ENCODE measurements at places on chromosomes 3 and 15. TPM values are rescaled to one million over a fixed set of nuclear protein-coding genes. Genes with fewer than 3 reads are reported as not detected.

Gene ECE2
- total RNA-seq, result not detected

- no peaks in the 10 kb centered on the region for H3K36me3 ChIP-seq
- H3K27me3 ChIP-seq, result no peaks in the 10 kb centered on the region
- H3K4me3 ChIP-seq, result no peak overlapping the region
- H3K4me1 ChIP-seq, result peaks cover 39% of the 10 kb centered on the region
- no peak for DNase-seq
- no peak overlapping the region for H3K27ac ChIP-seq
These were observed 2.9 kb upstream of the IL17RC start for GRCh38 chr3:9914011-9914410.

GRCh38 chr3:59404851-59405250 is 355.0 kb upstream of the CFAP20DC start:
- H3K27ac ChIP-seq, result no peak overlapping the region
- DNase-seq, result no peak
- no peaks in the 10 kb centered on the region for H3K36me3 ChIP-seq
- H3K27me3 ChIP-seq, result no peaks in the 10 kb centered on the region
- H3K4me1 ChIP-seq, result no peaks in the 10 kb centered on the region

GRCh38 chr3:109927161-109927560 is 589.8 kb upstream of the DPPA4 start:
- no peaks in the 10 kb centered on the region for H3K27me3 ChIP-seq
- H3K36me3 ChIP-seq, result no peaks in the 10 kb centered on the region

Gene ZNF860
- total RNA-seq, result 1.6 TPM

- H3K27me3 ChIP-seq, result no peaks in the 10 kb centered on the region
- DNase-seq, result no peak
- no peak overlapping the region for H3K4me3 ChIP-seq
- no peak overlapping the region for H3K27ac ChIP-seq
- H3K36me3 ChIP-seq, result no peaks in the 10 kb centered on the region
- peaks cover 12% of the 10 kb centered on the region for H3K4me1 ChIP-seq
These were observed 2.3 kb downstream of the PPP2R3A start for GRCh38 chr3:135967867-135968266.

DNA sequence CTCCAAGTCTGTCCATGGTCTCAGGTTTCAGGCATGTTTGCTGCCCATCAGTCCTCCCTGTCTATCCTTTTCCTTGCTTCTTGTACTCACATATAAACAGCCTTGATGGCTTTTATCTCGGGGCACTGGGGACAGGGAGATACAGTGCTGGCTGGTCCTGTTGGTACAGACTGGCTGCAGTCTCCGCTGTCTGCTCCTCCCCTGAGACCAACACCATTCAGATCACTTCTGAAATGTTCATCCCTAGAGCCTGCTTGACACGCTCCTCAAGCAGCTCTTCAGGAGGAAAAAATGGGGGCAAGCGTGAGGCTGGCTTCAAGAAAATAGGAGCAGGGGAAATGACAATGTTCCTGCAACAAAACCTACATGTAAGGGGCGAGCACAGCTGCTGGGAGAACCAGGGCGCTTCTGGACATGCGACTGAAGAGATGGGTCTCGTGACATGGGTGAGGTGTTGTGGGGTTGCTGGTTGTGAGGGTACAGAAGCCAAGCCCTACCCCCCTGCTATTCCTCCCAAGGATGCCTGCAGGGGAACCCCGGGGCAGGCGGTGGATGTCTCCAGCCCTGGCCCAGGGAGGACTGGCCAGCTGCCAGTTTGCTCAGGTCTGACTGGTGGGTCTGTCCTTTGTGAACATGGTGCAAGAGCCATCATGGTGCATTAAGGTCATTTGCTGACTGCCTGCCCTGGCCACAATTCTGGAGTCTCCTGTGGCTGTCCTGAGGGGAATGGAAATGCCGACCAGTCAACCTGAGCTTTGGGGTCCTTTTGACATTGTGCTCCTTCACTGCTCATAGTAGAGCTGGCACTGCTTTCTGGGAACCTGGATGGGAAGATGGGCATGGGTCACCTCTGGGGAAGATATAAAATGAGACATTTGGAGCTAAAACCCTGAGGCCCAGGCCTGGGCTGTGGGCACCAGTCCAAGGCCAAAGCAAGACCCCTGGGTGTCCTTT is 40.1 kb downstream of the KY start:
- no peaks in the 10 kb centered on the region for H3K27me3 ChIP-seq
- no peak overlapping the region for H3K27ac ChIP-seq
- no peaks in the 10 kb centered on the region for H3K36me3 ChIP-seq
- no peak for DNase-seq

Gene CTXN2
- total RNA-seq, result not detected

- no peak overlapping the region for H3K27ac ChIP-seq
- no peak overlapping the region for H3K4me3 ChIP-seq
- no peaks in the 10 kb centered on the region for H3K36me3 ChIP-seq
- DNase-seq, result no peak
These were observed 245.4 kb downstream of the LRRN1 start for GRCh38 chr3:4044619-4045018.

Gene GATM
- total RNA-seq, result 7.2 TPM

Gene GPR87
- total RNA-seq, result 0.67 TPM

Gene SLC12A6
- 44.9 TPM for total RNA-seq

DNA sequence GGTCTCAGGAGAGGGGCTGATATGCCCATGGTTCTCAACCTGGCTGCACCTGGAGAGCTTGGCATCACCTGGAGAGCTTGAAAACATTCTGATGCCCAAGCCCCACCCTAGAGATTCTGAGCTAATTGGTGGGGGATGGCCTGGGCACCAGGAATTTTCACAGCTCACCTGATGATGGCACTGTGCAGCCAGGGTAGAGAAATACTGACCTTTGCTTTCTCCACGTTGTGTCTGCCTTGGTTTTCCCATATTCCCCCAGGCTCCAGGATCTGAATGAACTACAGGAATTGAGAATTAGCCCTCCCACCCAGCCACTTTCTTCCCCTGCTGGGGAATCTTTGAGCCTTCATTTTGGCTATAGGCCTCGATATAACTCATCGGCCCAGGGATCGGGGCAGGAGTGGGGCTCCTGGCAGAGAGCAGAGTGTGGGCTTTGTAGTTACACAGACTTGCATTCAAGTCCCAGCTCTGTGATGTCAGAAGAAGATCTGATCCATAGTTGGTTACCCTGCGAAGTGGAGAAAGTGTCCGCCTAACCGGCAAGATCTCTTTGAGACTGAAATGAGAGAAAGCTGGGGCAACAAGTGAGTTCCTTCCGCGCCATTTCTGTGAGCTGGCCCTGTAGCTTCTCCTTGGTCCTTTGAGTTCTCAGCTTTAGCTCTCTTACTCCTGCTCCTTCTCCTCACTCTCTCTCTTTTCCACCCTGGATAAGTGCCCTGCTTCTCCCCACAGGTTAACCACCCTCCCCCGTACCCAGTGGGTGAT is 33.1 kb upstream of the UBE2Q2 start:
- H3K4me3 ChIP-seq, result no peak overlapping the region
- DNase-seq, result no peak
- no peaks in the 10 kb centered on the region for H3K4me1 ChIP-seq
- H3K36me3 ChIP-seq, result no peaks in the 10 kb centered on the region
- H3K27ac ChIP-seq, result no peak overlapping the region

DNA sequence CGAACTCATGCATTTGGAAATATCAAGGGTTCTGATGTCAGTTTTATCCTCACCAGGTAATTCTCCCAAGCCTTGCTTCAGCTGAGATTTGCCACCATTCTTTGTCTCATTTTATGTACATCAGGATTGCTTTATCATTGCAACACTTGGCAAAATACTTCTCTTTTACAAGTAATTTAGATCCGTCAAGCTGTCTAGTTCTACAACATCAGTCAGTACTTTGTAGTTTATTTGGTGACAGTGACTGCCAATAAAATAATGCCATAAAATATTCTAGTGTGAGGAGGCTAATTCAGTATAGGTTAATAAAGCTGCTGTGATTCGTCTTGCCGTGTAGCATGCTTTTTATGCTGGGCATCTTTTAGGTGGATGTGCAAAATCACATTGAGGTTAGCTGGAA is 565.3 kb upstream of the SGO1 start:
- H3K27me3 ChIP-seq, result no peaks in the 10 kb centered on the region
- H3K4me1 ChIP-seq, result no peaks in the 10 kb centered on the region
- no peak overlapping the region for H3K4me3 ChIP-seq
- DNase-seq, result no peak

DNA sequence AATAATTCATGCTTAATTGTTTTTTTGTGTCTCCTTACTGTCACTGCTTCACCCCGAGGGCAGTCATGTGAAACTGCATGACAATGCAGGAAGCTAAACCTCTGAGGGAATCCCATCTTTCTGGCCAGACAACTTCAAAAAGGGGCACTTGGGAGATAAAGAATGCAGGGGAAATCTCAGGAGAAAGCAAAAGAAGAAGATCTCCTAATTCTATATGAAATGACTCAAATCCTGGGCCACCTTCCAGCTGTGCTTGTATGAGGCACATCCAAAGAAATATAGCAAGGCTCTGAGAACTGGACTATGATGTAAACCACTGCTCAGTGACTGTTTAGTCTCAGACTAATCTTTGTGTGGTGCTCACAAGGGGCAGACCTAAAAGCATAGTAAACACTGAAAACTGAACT is 22.6 kb upstream of the UMPS start:
- no peak overlapping the region for H3K27ac ChIP-seq
- no peak overlapping the region for H3K4me3 ChIP-seq
- DNase-seq, result no peak
- no peaks in the 10 kb centered on the region for H3K36me3 ChIP-seq
- no peaks in the 10 kb centered on the region for H3K27me3 ChIP-seq
- no peaks in the 10 kb centered on the region for H3K4me1 ChIP-seq

GRCh38 chr15:45395943-45396342 is 17.6 kb upstream of the GATM start:
- DNase-seq, result no peak
- H3K36me3 ChIP-seq, result no peaks in the 10 kb centered on the region
- peaks cover under 1% of the 10 kb centered on the region for H3K4me1 ChIP-seq
- no peak overlapping the region for H3K27ac ChIP-seq
- peaks cover 9% of the 10 kb centered on the region for H3K27me3 ChIP-seq

- peaks cover 57% of the 10 kb centered on the region for H3K27me3 ChIP-seq
- peaks cover 4% of the 10 kb centered on the region for H3K4me1 ChIP-seq
- no peaks in the 10 kb centered on the region for H3K36me3 ChIP-seq
- no peak within 1 kb of the TSS for H3K27ac ChIP-seq
These were observed at the start of gene CADPS for GRCh38 chr3:62874711-62875557. CADPS (minus strand) TSS chr3:62875416; CDS start chr3:62875029, 387 bp downstream.

DNA sequence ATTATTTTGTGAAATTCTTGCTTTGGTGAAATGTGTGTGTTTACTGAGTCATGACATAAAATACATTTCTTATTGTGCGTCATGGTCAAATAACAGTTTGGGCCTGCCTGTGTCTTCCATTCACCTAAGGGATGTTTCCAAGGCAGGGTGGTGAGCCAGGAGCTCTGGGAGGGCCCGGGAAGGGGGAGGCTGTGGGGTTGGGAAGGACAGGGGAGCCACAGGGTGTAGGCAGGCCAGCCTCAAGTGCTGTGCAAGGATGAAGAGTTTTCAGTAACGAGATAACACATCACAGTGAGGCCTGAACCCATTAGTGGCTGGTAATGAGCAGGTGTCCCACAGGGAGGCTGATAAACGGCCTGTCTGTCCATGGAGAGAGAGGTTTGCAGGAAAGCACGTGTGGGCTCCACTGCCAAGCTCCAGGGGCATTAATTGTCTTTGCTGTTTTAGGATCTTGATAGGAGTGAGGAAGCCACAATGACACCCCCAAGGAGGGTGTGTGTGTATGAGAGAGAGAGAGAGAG is 35.6 kb upstream of the SEC13 start:
- H3K4me1 ChIP-seq, result no peaks in the 10 kb centered on the region
- H3K4me3 ChIP-seq, result no peak overlapping the region
- DNase-seq, result no peak

- peaks cover 8% of the 10 kb centered on the region for H3K4me1 ChIP-seq
- H3K36me3 ChIP-seq, result peaks cover 92% of the 10 kb centered on the region
- H3K27me3 ChIP-seq, result no peaks in the 10 kb centered on the region
- DNase-seq, result no peak
These were observed 6.5 kb downstream of the FES start for GRCh38 chr15:90890839-90891238.

Gene FGD5
- total RNA-seq, result 84.2 TPM

- H3K27ac ChIP-seq, result no peak overlapping the region
- H3K36me3 ChIP-seq, result peaks cover 48% of the 10 kb centered on the region
- H3K27me3 ChIP-seq, result no peaks in the 10 kb centered on the region
- no peak overlapping the region for H3K4me3 ChIP-seq
- DNase-seq, result no peak
- peaks cover 23% of the 10 kb centered on the region for H3K4me1 ChIP-seq
These were observed 93.1 kb upstream of the RPL32 start for GRCh38 chr3:12934431-12934830.

- DNase-seq, result peak; percentile 87
- H3K4me3 ChIP-seq, result peak overlapping the region; percentile 49
- no peaks in the 10 kb centered on the region for H3K36me3 ChIP-seq
These were observed 781 bp upstream of the DAG1 start for GRCh38 chr3:49469037-49469935.

Gene GOLGA8S
- 0.20 TPM for total RNA-seq

- no peaks in the 10 kb centered on the region for H3K27me3 ChIP-seq
- no peak overlapping the region for H3K4me3 ChIP-seq
- no peak overlapping the region for H3K27ac ChIP-seq
- H3K4me1 ChIP-seq, result no peaks in the 10 kb centered on the region
These were observed 11.1 kb downstream of the OR5K2 start for GRCh38 chr3:98508582-98508981.

GRCh38 chr3:46660543-46661523 is 32.6 kb downstream of the ALS2CL start:
- no peak overlapping the region for H3K4me3 ChIP-seq
- no peak overlapping the region for H3K27ac ChIP-seq
- no peaks in the 10 kb centered on the region for H3K27me3 ChIP-seq
- no peak for DNase-seq
- H3K4me1 ChIP-seq, result peaks cover 10% of the 10 kb centered on the region
- H3K36me3 ChIP-seq, result no peaks in the 10 kb centered on the region

Gene COL6A5
- 6.3 TPM for total RNA-seq

DNA sequence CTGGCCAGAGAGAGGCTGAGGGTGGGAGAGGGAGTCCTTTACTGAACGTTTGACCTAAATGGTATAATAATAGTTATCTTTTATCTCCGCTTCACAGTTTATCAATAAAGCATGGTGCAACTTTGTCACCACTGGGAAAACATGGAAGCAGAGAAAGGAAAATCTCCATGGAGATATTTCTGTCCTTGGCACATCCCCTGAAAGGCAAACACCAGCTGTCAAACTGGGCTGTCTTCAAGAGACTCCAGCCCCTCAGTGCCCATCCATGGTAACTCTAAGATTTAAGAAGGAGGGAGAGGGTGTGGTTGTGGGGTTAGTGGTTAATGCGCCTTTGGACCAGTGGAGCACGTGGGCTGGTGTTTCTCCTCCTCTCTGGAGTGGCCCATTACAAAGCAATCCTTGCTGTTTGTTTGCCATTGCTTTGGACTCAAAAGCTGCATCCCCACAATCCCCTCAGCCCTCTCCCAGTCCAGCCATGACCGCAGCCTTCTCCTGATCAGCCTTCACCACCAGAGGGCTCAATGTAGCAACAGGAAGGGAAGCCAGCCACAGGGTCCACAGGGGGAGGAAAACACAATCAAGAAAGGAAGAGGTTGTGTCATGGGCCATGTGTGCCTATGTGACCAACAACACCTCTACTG is 38.2 kb upstream of the FAM174B start:
- H3K4me3 ChIP-seq, result no peak overlapping the region
- no peak for DNase-seq
- no peak overlapping the region for H3K27ac ChIP-seq
- no peaks in the 10 kb centered on the region for H3K27me3 ChIP-seq
